Right lobe of liver (tissue), 6 donors: ENCODE measurements at places on chromosomes 5 and 9. TPM values are rescaled to one million over a fixed set of nuclear protein-coding genes. Genes with fewer than 3 reads are reported as not detected.

The MUSK gene
- total RNA-seq = 0.12 TPM

- DNase-seq = no peak
These were observed 259.0 kb upstream of the IRX1 start for GRCh38 chr5:3336666-3337065.

DNA sequence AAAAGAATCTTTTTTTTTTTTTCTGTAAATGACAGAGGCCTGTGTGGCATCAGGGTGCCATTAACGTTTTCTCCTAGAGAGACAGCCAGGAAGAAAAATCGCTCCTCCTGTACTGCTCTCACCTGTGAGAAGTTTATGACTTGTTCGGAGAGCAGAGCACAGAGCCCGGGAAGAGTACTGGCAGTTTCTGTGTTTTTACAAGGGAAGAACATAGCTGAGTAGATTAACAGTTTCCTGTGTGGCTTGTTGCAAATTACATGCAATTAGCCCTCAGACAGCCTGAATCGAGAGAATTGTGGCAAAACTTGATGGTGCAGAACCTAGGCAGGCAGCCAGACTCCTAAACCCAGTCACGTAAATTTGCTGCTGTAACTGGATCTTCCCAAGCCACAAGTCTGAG, 32.1 kb downstream of the PRKACG start:
- DNase-seq = no peak

DNA sequence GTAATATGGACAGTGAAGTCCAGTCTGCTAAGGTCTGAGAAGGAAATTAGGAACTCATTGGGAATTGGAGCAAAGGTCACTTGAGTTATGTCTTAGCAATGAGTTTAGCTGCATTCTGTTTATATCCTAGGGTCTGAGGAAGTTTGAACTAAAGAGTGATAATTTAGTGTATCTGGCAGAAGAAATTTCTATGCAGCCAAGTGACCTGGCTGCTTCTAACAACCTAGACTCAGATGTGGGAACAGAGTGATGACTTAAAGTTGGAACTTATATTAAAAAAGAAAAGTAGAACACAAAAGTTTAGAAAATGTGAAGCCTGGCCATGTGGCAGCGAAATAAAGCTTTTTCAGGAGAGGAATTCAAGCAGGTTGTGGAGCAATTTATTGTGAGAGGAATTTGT, 106.2 kb downstream of the PRDM9 start:
- no peak for DNase-seq

GRCh38 chr5:16065831-16066230, 113.8 kb downstream of the MARCHF11 start:
- no peak for DNase-seq

The PCDHA2 gene
- not detected for total RNA-seq

The SPATA31D4 gene
- total RNA-seq = not detected

- no peak for DNase-seq
These were observed 196.7 kb downstream of the MPDZ start for GRCh38 chr9:13082796-13083195.
